ENCODE measurements at places on chromosomes 5 and 9. TPM values are rescaled to one million over a fixed set of nuclear protein-coding genes. Genes with fewer than 3 reads are reported as not detected.

Gene DIRAS2
- total RNA-seq, result 0.44 TPM

Gene CREBRF
- 51.7 TPM for total RNA-seq

Gene PCDHAC2
- 0.68 TPM for total RNA-seq

Gene PITX1
- total RNA-seq, result not detected

Gene FOXD4
- not detected for total RNA-seq

Gene IRX1
- 16.7 TPM for total RNA-seq
